ENCODE measurements at places on chromosomes 7 and 10.

- DNase-seq, result no peak
Measured at GRCh38 chr10:88186335-88186734, 322.9 kb downstream of the PTEN start.

DNA sequence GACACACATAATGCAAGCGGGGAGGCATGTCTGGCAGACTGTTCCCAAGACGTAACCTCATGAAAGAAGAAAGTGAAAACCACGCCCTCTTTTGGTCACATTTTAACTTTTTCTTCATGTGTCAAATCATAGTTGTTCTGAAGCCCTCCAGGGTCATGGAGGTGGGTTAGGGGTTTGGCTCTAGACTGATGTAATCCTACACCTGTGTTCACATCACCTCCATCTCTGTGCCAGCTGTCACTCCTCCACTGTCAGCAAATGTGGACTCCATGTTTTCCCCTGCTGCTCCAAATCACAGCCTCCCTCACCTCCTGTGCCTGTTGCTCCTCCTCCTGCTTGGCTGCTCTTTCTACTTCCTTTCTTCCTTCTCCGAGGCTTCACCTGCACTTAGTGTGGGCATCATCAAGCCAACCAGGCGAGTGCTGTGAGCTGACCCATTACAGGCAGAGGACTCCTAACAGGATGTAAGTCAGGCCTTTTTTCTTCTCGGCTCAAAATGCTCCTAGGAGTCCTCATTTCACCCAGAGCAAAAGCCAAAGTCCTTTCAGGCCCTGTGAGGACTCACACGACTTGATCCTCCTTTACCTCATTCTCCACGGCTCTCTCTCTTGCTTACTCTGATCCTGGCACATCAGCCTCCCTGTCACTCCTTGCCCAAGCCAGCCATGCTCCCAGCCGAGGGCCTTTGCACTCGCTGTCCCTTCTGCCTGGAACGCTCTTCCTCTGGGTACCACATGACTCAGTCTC lies 66.4 kb upstream of the IFRD1 start:
- DNase-seq, result no peak

DNA sequence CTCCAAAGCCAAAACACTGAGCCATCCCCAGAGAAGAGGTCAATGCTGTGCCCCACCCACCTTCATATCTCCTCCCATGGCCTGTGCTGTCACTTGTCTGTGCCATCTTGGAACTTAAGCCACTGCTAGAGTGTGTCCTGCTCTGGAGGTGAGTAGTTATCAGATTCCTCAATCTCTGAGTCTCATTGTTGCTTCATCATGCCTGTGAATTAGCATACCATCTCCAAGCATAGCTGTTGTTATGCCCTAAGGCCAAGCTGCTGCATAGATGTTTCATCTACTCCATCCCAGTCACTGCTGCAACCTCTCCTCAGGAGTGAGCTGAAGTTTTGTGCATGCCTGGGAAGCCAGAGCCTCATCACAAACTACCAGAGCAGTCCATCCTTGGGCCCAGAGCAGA lies 349.0 kb downstream of the ZWINT start:
- no peak for DNase-seq

GRCh38 chr7:108016841-108017775 lies 14.1 kb upstream of the LAMB1 start:
- DNase-seq, result no peak

- no peak for DNase-seq
Measured at GRCh38 chr10:11063856-11064255, 46.2 kb downstream of the CELF2 start.

- no peak for DNase-seq
Measured at GRCh38 chr10:123944661-123945060, 53.1 kb upstream of the CPXM2 start.
